ENCODE measurements at places on chromosomes 6 and 20.
A peak's percentile ranks its signal among the peaks of the same experiment; 100 is the strongest.

DNA sequence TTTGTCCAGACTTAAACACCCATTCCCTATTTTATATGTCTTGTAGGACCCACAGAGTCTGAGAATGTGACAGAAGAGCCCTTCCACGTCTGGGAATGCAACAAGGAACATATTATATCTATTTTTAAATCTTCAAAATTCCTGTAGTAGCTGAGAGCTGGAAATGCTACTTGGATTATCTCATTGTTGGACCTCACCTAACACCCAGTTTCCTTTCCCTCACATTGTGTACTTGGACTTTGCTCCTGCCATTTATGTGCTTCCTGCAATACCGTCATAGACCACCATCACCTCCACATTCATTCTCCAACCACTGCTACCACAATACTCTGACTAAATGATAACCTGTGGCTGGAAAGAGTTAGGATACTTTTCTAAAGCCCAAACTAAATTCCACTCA, 335.4 kb downstream of the COL12A1 start:
- no peak for ATAC-seq

- no peak for ATAC-seq
These were observed 268.2 kb upstream of the POU3F2 start for GRCh38 chr6:98566126-98566525.

- ATAC-seq: no peak
These were observed 186.1 kb upstream of the SLC24A3 start for GRCh38 chr20:19026121-19026878.

GRCh38 chr6:37222125-37222967, 35.2 kb upstream of the TBC1D22B start:
- peak; percentile 98 for ATAC-seq

DNA sequence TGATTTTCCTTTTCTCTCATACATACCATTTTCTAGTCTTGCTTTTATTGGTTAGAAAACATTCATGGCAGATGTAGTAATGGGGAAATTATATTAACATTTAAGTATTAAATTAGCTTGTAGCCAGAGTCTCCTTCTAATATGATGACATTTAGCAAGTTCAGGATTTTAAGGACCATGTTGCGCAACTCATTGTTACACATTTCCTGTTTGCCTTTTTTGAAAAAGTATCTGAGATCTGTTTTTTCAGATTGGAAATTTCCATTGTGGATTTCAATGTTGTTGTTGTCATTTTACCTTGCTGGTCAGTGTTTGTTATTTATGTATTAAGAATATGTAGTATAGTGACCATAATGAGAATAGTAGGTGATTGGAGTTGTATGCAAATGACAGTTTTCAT, 38.7 kb downstream of the CDKAL1 start:
- no peak for ATAC-seq

GRCh38 chr20:60063048-60063451, 104.8 kb downstream of the CDH26 start:
- ATAC-seq: no peak

DNA sequence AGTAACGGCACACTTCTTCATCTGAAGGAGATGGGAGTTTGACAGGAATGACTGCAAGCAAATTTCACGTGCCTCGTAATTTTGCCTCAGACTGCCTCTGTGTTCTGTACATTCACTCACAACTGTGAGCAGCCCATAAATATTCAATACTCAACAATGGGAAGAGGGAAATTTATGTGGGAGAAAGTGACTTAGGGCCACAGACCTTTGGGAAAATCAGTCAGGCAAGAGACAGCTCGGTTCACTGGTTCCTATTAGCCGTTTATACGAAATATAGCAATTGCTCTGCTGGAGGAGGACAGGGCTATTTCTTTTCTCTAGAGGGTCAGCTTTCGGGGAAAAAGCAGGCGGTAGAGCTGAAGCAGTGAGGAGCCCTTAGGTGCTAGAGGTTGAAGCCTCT, 28.0 kb downstream of the OPN5 start:
- ATAC-seq: no peak

GRCh38 chr6:19268718-19269117, 568.5 kb upstream of the ID4 start:
- no peak for ATAC-seq

DNA sequence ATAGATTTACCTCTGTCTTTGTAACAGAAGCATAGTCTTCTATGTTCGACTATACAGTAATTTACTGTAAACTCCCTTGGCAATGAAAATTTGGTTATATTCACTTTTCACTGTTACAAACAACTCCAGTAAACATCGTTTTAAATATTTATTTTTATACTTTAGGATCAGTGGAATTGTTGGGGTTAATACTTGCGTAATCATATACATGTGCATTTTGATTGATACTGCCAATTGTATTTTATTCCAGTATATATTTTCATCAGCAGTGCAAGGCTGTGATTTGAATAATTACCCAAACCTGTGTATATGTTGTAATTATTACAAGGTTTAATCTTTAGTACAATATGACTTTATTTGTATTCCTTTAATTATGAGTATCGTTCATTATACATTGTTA, 255.7 kb downstream of the ARID1B start:
- no peak for ATAC-seq

GRCh38 chr20:47850146-47850545, 64.9 kb upstream of the SULF2 start:
- no peak for ATAC-seq

DNA sequence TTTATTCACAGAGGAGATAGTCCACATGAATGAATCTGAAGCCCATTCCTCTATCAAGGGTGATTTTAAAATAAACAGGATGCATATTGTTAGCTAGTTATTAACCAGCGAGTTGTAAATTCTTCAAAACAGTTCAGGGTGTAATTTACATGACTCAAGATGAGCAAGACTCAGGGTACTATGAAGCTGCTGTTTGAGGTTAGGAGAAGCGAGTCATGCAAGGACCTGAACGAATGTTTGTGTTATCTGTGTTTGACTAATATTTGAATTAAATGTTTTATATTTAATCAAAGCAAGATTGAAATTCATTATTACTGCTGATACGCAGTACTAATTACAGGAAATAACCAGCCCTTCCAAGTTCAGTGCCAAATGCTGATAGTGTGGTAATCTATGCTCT, 191.1 kb downstream of the SAMD5 start:
- ATAC-seq: no peak

DNA sequence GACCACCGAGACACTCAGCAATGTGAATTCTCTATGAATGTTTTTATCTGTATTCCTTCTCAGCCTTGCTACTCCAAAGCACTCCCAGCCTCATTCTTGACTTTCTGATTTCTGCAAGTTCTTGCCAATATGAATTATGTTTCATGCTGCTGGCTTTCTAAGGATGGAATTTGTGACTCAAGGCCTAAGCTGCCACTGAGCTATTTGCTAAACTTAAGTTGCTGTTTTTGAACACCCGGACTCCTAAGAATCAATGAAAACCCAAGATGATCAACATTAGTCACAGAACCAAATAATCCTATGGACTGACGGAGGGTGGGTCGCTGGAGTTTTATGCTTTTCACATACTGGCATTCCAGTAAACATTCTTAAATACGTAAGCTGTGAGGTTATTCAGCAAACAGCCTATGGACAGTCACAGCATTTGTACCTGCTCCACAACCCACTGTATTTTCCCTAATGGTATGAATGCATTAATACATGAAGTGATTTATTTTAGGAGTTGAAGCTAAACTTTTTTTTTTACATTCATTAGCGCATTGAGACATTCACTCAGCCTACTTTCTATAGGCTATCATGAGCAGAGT, 8.2 kb upstream of the PXDC1 start:
- no peak for ATAC-seq

GRCh38 chr20:39421571-39422105, 459.5 kb downstream of the DHX35 start:
- ATAC-seq: peak; percentile 19

DNA sequence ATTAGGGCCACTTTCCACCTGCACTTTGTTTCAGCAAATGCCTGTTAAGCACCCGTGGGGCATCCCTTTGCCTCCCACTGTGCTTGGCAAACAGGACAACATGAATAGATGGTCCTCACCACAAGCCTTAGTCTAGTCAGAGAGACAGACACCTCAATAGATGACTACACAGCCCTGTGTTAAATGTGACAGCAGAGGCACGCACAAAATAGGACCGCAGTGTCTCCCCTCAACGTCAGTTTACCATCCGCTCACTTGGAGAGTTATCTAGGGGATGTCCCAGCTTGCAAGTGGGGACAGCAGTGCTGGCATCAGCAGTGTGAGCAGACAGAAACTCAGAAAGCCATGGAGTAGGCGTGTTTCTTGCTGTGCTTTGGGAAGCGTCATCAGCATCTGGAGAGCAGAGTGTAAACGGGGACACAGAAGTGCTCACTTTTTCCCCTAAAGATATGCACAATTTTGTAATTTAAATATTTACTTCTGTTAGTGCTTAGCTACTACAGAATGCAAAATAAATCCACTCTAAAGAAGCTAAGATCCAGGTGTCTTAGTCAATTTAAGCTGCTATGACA, 66.0 kb upstream of the TXNDC5 start:
- peak; percentile 81 for ATAC-seq

DNA sequence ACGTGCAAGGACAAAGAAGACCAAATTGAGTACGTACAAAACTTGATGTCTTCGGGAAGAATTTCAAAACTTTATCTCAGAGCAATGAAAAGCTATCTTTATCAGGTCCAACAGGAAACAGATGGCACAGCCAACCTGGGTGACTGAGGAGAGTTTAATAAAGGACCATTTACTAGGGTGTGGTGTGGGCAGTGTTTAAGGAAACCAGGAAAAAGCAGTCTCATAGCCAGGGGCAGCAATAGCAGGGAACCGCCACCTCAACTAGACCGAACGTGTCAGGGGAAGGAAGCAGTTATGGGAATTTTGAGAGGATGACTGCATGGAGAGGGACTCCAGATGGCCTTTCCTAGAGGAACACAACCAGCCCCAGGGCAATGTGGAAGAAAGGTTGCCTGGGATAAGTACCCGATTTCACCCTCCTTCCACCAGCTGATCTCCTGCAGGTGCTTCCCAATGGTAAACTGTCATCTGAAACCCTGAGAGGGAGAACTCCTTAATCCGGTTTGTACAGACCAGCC, 15.2 kb upstream of the TAAR5 start:
- no peak for ATAC-seq

GRCh38 chr20:24492031-24492607, 22.7 kb downstream of the SYNDIG1 start:
- no peak for ATAC-seq

- ATAC-seq: peak; percentile 71
These were observed 5.1 kb downstream of the PABPC1L start for GRCh38 chr20:44914924-44915323.

DNA sequence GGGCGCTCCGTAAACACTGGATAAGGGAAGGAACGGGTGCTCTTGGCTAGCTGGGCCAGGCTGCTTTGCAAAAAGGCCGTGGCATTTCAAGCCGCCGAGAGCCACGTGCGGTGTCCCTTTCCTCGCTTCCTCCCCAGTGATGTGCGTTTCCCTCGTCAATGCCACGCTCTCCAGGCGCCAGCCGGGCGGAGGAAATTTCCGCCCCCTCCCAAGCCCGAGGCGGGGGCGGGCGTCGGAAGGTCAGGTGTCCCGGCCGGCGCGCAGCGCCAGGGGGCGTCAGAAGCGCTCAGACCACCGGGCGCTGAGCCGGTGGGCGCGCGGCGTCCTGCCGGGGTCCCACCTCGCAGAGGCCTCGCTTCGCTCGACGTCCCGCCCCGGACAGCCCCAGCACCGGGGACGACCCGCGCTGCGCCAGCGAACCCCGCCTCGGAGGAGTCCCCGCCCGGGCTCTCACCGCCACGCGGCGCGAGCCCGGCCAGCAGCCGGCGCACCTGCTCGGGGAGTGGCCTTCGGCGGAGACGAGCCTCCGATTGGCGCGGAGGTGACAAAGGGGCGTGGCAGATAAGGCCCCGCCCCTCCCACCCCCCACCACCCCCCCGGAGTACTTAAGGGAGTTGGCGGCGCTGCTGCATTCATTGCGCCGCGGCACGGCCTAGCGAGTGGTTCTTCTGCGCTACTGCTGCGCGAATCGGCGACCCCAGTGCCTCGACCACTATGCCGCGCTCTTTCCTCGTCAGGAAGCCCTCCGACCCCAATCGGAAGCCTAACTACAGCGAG, at the start of gene SNAI1:
TSS of gene SNAI1 (plus strand) at position 635 of the 777 bp plus-strand sequence. CDS start at position 715, 80 bp downstream.
- ATAC-seq: peak; percentile 86

GRCh38 chr6:155219299-155219698, 44.5 kb upstream of the CLDN20 start:
- ATAC-seq: no peak

DNA sequence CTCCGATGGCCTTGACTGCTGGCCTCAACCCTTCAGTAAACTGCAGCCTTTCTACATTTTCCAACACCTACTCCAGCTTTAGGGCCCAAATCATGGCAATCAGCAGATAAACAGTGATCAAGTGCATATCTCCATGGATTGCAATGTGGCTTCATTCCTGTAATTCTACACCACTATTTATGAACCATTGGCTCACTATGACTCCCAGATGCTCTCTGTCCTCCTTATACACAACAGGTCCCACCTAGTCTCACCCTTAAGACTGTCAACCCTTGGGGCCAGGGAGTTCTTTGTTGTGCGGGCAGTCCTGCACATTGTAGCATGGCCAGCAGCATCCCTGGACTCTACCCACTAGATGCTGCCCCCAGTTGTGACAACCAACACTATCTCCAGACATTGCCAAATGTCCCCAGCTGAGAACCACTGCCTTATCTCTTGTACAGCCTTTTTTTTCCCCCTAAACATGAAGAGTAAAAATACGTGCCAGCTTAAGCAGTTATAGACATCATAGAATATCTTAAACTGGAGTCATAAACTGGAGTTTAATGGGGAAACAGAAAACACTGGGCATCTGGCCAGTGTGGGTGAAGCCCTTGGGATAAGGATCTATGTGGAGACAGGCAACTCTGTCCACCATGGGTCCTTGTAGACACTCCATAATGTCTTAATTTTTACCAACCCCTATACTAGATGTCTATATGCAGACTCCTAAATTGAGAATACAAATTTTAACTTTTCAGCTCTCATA, 21.1 kb downstream of the MRPL14 start:
- no peak for ATAC-seq

- ATAC-seq: no peak
These were observed 198.3 kb downstream of the BCAS1 start for GRCh38 chr20:53872081-53872541.

- ATAC-seq: no peak
These were observed 60.9 kb upstream of the KCNQ5 start for GRCh38 chr6:72560721-72561593.

DNA sequence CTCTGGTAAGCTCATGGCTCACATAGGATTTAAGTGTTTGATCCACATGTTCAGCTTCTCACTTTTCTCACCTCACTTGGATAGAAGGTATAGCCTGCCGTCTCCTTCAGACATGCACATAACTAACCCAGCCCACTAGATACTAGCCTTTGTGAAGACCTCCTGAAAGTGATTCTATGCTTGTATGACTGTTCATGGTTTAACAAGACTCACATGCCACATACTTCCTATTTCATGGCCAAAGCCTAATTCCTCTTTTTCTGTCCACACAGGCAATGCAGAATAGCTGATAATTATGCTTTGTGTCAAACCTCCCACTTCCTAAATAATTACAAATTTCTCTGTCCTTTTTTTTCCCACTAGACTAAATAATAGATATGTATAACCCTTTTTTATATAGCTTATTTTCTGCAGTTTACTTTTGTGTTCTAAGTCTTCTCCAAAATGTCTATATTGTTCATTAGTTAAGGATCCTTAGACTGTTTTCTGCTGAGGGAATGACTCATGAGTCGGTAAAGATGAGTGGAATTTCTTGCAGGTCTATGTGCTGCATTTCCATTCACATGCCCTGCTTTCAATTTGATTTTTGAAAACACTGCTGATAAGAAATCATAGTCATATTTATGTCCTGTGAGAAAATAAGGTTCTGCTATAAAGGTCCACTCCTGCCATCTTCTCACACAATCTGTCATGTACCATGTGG, 43.0 kb downstream of the HDDC2 start:
- ATAC-seq: no peak

Measured in activated T-helper 17 cell treated with anti-CD3 and anti-CD28 coated beads, Interleukin-2, amount 50 U/mL, for 72 hours (primary cell).